CD8-positive, alpha-beta memory T cell (primary cell): ENCODE measurements at places on chromosomes 16 and 17.

DNA sequence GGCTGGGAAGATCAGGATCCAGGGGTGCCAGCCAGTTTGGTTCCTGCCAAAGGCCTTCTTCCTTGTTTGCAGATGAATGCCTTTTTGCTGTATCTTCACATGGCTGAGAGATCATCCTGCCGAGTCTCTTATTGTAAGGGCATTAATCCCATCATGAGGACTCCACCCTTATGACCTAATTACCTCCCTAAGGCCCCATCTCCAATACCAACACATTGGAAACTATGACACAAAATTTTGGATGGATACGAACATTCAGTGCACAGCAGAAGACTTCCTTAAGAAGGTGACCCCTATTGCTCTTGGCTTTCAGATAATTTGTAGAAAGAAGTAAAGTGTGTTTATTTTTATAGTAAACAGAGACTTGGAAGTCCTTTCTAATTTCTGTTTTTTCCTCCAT is 1164.7 kb upstream of the CDH8 start:
- no peak for DNase-seq

GRCh38 chr17:3762922-3763776 is 37.8 kb downstream of the ITGAE start:
- DNase-seq = peak; percentile 69

DNA sequence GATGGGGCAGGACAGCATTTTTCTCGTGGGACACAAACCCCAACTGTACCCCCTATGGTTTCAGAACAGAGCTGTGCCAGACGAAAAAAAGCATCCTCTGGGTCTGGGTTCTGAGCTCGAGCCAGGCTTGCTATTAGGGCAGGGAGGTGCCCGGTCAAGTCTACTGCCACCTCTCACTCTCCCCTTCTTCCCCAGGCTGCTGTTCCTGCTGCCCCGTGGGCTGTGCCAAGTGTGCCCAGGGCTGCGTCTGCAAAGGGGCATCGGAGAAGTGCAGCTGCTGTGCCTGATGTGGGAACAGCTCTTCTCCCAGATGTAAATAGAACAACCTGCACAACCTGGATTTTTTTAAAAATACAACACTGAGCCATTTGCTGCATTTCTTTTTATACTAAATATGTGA is 1.1 kb downstream of the MT1E start:
- DNase-seq = no peak

DNA sequence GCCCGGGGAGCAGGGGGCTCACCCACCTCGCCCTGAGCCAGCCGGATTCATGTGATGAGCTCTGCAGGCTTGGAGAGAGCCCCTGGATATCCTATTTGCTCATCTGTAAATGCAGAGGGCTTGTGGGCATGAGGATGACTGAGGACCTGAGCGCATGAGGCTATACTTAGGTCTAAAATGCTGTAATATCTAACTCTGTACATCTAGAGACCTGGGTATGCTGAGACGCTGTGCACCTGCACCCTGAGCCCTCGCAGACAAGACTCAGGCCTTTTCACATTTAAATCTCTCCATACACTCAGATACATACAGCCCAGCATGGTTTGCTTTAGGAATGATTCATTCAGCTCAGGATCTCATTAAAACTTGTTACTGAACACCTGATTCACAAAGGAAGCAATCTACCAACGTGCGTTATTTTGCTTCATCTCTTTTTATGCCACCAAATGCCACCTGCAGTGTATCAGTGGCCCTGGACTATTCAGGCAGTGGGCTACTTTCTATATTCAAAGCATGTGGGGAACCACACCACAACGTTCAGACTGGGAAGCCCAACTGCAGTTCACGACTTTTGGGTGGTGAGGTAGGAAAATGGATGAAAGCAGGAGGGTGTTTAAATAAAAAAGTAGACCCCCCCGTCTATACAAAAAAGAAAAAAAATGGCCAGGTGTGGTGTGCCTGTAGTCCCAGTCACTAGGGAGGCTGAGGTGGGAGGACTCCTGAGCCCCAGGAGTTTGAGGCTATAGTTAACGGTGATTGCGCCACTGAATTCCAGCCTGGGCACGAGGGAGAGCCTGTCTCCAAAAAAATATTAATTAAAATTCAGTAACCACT is 12.0 kb downstream of the USP7 start:
- no peak for DNase-seq

DNA sequence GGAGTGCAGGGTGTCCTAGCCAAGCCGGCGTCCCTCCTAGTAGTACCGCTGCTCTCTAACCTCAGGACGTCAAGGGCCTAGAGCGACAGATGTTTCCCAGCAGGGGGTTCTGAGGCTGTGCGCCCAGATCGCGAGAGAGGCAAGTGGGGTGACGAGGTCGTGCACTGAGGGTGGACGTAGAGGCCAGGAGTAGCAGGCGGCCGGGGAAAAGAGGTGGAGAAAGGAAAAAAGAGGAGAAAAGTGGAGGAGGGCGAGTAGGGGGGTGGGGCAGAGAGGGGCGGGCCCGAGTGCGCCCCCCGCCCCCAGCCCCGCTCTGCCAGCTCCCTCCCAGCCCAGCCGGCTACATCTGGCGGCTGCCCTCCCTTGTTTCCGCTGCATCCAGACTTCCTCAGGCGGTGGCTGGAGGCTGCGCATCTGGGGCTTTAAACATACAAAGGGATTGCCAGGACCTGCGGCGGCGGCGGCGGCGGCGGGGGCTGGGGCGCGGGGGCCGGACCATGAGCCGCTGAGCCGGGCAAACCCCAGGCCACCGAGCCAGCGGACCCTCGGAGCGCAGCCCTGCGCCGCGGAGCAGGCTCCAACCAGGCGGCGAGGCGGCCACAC is at the start of gene MMP2:
TSS of gene MMP2 (plus strand) at position 372 of the 603 bp plus-strand sequence. CDS start 282 bp downstream, outside the sequence.
- no peak for DNase-seq

DNA sequence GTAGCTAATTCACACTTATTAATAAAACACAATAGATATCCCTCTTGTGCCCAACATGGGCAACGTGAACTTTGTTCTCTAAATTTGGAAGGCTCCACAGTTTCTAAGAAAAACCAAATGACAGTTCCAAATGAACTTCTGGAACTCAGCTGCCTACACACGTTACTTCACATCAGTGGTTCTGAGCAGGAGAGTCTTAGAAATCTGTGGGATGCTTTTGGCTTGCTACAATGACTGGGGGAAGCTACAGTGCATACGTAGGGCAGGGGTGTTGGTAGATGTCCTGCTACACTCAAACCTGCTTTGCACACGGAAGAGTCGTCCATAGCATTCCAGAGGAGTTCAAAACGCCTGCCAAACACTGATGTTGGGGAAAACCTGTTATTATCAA is 8.0 kb downstream of the TXNDC11 start:
- no peak for DNase-seq

DNA sequence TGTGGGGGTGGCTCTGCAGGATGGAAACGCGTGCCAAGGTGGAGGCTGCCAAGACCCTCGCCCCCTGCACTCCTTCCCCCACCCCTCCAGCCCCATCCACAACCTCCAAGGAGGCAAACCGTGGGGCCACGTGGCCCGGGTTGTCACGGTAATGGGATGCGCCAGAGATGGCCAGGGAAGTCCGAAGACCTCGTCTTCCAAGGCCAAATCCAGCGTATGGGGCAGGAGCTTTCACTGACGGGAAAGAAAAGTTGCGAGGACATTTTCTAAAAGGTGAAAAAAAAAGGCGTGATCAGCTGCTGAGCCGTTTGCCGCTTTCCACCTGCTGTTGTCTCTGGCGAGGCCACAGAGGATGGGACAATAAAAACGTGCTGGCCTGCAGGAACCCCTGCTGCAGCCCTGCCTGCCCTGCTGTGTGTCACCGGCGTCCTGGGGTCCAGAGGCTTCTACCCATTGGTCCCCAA is 28.3 kb upstream of the GSE1 start:
- DNase-seq = no peak

DNA sequence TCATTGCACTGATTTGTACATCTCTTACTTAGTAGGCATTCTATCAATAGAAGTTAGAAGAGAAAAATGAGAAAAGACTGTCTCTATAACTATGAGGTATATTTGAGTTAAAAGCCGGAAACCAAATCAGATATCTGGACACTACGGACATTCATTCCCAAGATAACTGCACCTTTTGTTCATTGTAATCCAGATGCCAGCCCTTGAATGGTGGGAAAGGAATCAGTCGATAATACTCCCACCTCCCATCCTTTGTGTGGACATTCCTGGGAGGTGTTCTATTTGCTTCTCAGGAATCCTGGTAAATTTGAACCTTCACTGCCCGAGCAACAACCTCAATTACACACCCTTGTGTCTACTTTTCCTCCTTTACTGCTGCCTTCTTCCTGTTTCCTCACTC is 225.2 kb downstream of the CHD9NB start:
- no peak for DNase-seq

DNA sequence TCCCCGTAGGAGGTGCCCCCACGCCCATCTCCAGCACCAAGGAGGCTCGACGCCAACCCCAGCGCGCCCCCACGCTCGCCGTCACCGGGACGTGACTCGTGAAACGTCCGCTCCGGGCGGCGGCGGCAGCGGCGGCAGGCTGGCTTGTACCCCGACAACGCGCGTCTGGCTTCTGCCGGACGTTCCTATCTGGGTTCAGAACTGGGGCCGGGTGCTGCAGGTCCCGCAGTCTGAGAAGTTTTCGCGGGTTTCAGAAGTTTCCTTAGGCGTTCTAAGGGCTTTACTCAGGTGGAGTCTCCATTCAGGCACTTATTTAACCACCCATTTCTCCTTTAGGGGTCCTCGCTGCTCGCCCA is 672 bp upstream of the ALKBH5 start:
- peak; percentile 70 for DNase-seq

- DNase-seq = peak; percentile 76
Measured at GRCh38 chr17:82300707-82301270, 16.6 kb downstream of the CD7 start.

DNA sequence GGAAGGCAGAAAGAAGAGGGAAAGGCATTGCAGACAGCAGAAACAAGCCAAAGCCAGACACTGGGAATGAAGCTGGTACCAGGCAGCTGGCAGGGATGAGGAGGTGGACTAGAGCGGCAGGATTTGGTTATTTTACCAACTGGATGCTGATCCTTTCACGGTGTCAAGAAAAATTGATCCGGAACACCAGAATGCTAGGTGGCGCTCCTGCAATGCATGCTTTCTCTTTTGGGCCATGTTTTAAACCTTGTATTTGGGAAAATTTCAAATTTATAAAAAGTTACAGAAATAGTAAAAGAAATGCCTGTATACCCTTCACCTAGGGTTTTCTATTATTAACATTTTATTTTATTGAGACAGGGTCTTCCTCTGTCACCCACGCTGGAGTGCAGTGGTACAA is 224.7 kb downstream of the SOX9 start:
- DNase-seq = no peak

DNA sequence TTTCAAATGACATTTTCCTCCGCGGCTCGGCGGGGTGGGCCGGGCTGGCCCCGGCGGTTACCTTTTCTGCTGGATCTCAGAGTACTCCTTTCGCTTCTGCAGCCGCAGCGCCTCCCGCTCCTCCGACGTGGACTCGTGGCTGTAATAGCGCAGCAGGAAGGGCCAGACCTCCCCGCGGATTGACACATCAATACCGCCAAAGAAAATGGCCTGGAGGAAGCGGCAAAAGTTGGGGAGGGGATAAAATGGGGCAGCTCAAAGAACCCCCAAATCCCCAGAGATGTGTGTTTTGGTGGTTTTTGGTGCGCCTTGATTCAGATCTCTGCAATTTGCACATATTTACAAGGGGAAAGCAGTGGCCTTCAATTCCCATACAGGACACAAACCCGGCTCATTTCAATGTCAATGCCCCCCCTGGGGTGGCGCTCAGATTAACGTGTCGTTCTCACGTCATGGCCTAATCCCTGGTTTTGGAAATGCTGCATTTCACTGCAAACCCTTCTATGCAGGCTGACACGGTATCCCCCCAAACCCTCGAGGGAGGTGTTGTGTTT is 85.9 kb downstream of the TBC1D16 start:
- DNase-seq = no peak

GRCh38 chr17:8649157-8650118 is 18.9 kb upstream of the MYH10 start:
- no peak for DNase-seq

DNA sequence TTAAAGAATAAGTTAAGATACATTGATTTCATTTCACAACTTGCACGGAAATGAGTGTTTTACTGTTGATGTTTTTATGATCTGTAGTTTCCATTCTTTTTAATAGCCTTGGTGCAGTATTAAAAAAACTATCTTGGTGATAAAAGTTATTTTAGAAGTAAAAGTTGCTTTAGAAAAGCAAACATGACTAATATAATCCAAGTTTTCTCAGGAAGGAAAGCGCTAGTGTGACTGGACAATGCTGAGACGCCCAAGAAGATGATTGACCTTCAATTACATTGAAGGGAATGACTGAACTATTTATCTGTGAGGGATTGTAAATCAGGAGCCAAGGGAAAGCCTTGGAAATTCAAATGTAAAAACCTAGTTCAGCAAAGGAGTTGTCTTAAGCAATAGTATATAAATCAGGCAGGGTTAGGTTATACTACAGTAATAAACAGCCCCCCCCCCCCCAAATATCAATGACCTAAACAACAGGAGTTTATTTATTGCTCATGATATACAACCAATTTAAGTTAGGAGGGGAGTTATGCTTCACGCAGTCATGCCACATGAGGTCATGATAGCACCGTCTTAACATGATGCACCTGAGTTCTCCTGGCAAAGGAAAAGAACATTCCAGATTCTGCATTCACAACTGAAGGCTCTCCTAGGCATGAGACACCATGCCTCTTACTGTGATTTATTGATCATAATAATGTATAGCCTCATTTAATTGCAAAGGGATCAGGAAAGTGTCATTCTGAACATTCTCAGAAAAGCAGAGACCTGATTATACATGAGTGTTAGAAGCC is 443.8 kb downstream of the CDH13 start:
- DNase-seq = no peak

DNA sequence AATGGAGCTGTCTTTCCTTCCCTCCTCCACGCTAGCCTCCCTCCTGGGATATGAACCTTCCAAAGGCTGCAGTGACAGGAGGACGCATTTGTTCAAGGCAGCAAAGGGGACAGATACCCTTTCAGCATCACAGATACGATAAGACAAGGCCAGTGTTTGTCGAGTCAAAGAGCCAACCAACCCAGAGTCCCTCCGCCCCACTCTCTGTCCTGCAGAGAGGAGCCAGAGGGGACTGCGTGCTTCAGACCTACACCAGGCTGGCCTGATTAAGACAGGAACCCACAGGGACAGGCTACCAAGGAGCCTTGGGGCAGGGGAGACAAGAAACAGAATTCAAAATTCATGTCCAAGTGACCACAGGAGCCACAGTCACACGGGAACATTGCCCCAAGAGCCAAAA is 72.6 kb upstream of the CDH5 start:
- DNase-seq = no peak

DNA sequence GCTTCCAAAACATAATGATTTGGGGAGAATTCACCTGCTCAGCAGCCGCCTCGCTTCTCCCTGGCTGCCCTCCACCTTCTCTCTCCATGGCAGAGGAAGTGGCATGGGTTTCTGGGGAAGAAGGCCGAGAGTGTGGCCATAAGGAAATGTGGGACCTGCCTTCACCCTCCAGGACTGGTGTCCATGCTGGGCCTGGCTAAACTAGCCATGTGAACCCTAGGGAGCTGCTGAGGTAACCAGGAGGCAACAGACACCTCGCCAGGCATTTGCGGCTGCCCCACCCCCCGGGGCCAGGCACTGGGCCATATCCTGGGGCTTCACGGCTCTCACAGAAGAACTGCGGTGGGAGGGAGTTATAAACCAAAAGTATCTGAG is 9.9 kb upstream of the CMTM4 start:
- no peak for DNase-seq

- DNase-seq = no peak
Measured at GRCh38 chr16:86427433-86427851, 82.9 kb upstream of the FOXF1 start.
